A172 (cell line): ENCODE measurements at places on chromosomes 12 and 14. TPM values are rescaled to one million over a fixed set of nuclear protein-coding genes. Genes with fewer than 3 reads are reported as not detected.
A peak's percentile ranks its signal among the peaks of the same experiment; 100 is the strongest.

DNA sequence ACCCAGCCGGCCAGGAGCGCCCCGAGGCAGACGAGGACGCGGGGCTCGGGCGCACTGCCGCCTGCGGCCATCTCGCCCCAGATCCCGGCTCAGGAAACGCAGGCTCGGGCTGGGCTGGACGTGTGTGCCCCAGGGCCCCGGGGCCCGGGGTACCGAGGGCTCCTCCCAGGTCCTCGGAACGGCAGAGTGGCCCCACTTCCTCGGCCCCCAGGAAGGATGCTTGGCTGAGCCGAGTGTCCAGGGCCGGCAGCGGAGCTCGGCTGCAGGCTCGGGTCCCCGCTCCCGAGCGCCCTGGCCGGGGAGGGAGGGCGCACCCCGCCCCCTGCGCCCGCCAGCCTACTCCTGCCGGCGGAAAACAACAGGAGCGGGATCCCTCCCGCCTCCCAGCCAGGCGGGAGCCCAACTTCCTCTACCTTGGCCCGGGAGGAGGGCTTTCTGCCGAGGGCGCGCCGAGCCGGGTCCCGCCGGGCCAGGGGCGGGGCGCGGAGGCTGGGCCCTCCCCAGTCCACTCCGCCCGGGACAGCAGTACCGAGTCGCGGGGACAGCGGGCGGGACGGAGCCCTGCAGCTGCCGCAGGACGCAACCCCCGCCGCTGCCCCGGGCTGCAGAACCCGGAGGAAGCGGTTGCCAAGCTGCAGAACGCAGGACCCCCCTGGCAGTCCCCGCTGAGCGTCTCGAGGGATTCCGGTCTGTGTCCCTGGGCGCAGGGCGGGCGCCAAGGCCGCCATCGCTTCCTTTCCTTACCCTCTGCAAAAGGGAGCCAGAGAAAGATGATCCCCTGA lies at the start of gene VSIG10:
Gene VSIG10 (minus strand): TSS at position 411 of the 782 bp plus-strand sequence. CDS start 340 bp downstream, at position 71.
- peak; percentile 65 for DNase-seq

Gene DIABLO
- 73.7 and 90.8 TPM in 2 replicates for total RNA-seq

DNA sequence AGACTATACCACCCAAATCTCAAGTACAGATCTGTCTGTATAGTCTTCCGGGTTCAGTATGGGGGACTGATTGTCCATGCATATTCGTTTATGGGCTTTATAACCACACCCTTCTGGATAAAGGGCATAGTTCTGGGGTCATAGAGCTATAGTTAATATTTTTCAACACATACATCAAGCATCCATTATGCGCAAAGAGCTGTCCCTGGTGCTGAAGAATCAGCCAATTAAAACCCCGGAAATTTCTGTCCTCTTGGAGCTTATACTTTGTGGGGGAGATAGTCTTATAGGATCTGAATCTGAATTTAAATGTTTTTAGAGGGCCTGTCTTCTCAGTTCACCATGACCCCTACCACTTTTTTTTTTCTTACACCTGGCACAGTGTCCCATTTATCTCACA lies 256.7 kb downstream of the SUDS3 start:
- DNase-seq: no peak

Gene RD3L
- not detected in 2 replicates for total RNA-seq

Gene ATL1
- total RNA-seq: 14.0 and 15.8 TPM in 2 replicates

Gene AKAP5
- 1.6 and 1.9 TPM in 2 replicates for total RNA-seq
